Kasumi-1 (cell line): ENCODE measurements at places on chromosomes 5 and 9.

DNA sequence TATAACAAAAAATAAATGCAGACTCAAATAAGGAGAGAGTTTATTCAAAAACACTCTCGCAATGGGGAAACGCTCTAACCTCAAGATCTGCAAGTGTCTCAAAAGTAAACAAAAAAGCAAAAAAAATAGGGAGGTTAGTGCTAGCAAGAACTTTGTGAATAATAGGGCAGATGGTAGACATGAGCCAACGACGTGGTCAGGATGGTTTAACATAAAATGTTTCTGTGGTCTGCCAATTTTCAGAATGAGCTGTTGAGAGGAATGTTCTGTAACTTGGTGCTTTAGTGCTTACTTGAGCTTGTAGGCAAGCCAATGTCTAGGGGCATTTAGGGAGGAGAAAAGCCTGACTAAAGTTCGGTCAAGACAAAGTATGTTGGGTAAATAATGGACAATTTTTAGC is 1813.9 kb upstream of the CDH6 start:
- DNase-seq, result no peak

DNA sequence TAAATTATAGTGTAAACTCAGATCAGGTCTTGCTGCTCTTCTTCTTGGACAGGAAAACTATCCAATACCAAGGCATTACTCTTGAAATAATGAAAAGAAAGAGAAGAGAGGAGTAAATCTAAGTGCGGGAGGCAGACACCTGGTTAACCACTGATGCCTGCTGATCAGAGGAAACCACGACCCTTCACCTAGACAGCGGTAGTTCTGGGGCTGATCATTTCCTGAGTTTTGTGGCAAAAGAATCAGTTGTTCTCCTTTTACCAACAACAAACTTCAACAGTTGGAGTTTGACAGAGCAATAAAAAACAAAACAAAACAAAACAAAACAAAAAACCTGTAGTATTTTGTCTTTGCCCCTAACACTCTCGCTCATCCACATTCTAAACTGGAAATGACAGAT is 3.0 kb downstream of the RLN1 start:
- no peak for DNase-seq

- DNase-seq, result no peak
Measured at GRCh38 chr9:132588501-132589147, 6.2 kb downstream of the BARHL1 start.

- no peak for DNase-seq
Measured at GRCh38 chr5:67746103-67746502, 469.5 kb upstream of the PIK3R1 start.

DNA sequence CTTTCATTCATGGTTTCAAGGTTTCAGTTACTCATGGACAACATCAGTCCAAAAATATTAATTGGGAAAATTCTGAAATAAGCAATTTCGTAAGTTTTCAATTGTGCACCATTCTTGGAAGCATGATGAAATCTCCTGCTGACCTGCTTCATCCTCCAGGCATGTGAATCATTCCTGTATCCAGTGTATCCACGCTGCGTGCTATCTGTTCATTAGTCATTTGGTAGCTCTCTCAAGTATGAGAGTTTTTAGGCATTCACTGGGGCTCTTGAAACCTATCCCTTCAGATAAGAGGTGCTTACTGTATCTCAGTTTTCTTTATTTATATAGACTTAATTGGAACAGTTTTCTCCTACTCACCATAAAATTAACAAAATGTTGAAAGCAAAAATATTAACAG is 293.0 kb downstream of the CDH12 start:
- no peak for DNase-seq

- no peak for DNase-seq
Measured at GRCh38 chr5:169325273-169325672, 24.3 kb upstream of the SLIT3 start.

- no peak for DNase-seq
Measured at GRCh38 chr5:108111736-108112135, 270.2 kb downstream of the FBXL17 start.

DNA sequence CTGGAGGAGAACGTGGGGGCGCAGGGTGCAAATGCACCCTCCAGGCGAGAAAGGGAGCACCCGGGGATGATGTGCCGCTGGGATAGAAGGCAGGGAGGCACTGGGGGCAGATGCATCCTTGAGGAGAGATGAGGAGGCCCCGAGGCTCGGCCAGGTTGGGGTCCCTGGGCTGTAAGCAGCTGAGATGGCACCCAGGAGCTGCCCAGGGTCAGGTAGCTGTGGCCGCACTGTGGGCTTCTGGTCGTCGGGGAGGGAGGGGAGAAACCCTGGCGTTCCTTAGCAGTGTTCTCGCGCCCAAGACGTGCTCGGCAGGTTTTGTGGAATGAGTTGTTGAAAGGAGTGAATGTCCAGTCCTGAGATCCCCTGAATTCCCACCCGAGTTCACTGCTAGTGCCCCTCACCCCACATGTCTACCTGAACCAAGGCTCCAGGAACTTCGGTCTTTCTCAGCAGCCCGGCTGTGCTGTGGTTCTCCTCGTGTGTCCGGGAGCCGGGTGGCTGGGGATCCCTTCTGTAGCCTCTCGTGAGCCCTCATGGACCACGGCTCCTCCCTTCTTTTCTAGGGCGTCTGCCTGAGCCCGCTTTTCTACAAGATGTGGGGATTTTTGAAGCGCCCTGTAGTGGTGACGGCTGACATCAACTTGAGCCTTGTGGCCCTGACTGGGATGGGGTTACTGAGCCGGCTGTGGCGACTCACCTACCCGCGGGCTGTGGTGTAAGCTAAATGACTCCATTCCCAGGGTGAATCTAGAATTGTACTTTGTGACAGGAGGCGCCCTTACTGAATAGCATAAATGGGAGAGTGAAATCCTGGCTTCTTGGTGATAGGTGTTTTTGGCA is 1.1 kb downstream of the POMT1 start:
- peak; percentile 47 for DNase-seq

- DNase-seq, result peak; percentile 28
Measured at GRCh38 chr5:176629853-176630680, at the start of the genes EIF4E1B and SNCB. EIF4E1B (plus strand) TSS chr5:176630675; CDS start chr5:176642788, 12,113 bp downstream. SNCB (minus strand) TSS chr5:176630534; CDS start chr5:176629654, 880 bp downstream.

DNA sequence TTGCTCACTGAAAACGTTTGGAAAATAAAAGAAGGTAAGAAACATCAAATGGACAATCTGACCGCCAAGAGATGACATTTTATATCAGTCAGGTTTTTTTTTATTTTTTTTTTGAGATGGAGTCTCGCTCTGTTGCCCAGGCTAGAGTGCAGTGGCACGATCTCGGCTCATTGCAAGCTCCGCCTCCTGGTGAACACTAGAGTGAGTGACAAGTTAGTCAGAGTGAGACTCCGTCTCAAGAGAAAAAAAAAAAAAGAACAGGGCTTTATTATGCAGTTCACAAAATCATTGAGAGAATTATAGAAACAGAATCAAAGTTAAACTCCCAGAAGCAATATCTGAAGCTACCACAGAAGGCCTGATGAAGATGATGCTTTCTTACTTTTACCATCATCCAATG is 70.1 kb downstream of the DTWD2 start:
- DNase-seq, result no peak

GRCh38 chr9:75866273-75866871 is 24.1 kb upstream of the PCSK5 start:
- DNase-seq, result peak; percentile 69

DNA sequence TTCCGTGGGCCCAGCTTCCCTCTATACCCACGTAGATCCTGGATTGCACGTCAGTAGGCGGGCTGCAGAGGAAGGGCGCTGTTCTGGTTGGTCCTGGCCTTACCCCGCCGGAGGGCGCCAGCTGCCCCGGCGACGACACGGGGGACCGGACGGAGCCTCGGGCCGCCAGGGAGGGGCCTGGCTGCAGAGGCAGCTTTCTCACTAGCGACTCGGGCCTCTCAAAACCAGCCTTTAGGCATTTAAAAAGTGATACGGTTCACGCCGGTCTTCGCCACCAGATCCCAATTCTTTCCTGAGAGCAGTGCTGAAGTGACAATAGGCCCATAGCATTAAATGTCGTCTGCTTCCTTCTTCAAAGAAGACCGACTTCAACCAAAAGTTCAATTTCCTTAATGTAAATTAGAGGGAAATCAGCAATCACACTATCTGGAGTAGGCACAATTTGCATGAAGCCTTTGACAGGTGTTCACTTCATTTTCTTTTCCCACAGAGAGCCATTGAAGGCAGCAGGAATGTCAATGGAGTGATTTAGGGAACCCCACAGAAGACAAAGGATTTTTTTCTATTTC is 17.6 kb upstream of the UBE2D2 start:
- DNase-seq, result no peak

- peak; percentile 39 for DNase-seq
Measured at GRCh38 chr5:73160239-73160671, 12.7 kb upstream of the TMEM174 start.

GRCh38 chr5:74945561-74946165 is 79.5 kb upstream of the FAM169A start:
- DNase-seq, result no peak

DNA sequence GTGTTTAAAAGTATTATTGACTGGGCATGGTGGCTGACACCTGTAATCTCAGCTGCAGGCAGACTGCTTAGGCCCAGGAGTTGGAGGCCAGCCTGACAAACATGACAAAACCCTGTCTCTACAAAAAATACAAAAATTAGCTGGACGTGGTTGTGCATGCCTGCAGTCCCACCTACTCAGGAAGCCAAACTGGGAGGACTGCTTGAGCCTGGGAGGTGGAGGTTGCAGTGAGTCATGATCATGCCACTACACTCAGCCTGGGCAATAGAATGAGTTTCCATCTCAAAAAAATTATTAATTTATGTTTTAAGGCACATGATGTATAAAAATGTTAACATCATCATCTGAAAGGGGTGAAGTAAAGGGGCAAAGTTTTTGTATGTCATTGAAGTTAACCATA is 49.7 kb upstream of the FNIP1 start:
- no peak for DNase-seq

DNA sequence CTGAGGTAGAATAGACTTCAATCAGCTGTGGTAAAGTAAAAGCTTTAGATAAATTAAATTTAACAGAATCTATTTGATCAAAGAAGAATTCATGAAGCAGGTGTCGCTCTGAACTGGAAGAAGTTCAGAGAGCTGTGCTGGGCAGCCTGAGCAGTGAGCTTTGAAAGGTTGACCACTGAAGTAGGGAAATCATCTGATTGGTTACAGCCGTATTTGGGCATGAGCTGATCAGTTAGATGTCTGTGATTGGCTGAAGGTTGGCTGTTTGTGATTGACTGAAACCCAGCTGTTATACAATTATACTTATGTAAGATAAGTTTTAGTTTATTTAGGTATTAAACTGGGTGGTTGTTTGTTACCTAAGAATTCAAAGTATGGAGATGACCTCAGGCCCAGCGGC is 1174.6 kb downstream of the CDH9 start:
- no peak for DNase-seq

- no peak for DNase-seq
Measured at GRCh38 chr5:101346447-101346846, 443.4 kb upstream of the ST8SIA4 start.

DNA sequence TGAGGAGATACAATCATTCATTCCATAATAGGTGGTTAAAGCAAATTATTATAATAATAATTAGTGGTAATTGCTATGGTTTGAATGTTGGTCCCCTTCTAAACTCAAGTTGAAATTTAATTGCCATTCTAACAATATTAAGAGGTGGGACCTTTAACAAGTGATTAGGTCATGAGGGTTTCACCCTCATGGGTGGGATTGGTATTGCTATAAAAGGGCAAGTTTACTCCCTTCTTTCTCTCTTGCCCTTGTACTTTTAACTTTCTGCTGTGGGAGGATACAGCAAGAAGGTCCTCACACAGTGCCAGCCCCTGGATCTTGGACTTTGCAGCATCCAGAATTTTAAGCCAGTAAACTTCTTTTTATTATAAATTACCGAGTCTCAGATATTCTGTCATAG is 101.9 kb upstream of the PARP8 start:
- DNase-seq, result no peak

GRCh38 chr5:33788922-33789566 is 102.7 kb downstream of the ADAMTS12 start:
- no peak for DNase-seq
